ENCODE measurements at places on chromosomes 2 and 18. TPM values are rescaled to one million over a fixed set of nuclear protein-coding genes. Genes with fewer than 3 reads are reported as not detected.

DNA sequence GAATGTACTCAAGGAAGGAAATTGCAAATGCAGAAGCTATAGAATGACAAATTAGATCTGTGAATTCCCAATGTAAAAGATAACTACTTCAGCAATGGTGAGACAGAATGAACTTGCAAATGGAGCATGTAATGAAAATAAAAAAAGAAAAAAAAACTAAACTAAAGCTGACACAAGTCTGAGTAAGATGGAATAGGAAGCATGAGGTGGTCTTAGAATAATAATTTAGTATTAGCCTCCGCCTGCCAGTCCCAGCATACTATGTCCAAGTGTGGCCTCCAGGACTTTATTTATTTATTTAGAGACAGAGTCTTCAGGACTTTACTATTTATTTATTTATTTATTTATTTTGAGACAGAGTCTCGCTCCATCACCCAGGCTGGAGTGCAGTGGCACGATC lies 37.4 kb upstream of the SLC39A10 start:
- DNase-seq, result no peak

DNA sequence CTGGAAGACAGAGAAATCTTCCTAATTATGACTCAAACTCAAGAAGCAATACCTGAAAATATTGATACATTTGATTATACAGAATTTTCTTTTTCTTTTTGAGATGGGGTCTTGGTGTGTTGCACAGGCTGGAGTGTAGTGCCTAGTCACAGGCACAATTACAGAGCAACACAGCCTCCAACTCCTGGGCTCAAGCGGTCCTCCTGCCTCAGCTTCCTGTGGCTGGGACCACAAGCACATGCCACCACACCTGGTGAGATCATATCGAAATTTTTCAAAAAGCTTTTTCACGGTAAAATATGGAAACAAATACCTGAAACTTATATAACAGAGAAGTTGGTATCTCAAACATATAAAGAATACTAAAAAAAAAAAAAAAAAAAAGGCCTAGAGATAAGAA lies 27.9 kb downstream of the TGFBRAP1 start:
- no peak for DNase-seq

Gene RTP5
- polyA plus RNA-seq, result not detected

Gene ZNF532
- polyA plus RNA-seq, result 68.7 TPM

DNA sequence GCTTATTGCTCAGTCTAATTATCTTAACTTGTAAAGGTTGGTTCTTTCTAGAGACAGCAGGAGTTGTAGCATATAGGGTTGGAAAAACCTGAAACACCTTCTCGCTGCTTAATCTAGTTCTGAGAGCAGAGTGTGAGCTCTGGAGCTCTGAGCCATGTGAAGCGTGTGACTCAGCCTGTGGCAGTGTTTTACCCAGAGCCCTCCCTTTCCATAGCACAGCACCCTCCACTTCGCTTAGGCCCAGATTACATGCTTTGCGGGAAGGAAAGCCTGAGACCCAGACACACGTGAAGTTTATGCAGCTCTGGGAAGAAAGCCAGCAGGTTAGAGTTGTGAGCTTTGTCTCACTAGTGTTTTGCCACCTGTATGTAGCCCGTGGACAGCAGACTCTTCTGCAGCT lies 74.5 kb downstream of the INPP4A start:
- no peak for DNase-seq

DNA sequence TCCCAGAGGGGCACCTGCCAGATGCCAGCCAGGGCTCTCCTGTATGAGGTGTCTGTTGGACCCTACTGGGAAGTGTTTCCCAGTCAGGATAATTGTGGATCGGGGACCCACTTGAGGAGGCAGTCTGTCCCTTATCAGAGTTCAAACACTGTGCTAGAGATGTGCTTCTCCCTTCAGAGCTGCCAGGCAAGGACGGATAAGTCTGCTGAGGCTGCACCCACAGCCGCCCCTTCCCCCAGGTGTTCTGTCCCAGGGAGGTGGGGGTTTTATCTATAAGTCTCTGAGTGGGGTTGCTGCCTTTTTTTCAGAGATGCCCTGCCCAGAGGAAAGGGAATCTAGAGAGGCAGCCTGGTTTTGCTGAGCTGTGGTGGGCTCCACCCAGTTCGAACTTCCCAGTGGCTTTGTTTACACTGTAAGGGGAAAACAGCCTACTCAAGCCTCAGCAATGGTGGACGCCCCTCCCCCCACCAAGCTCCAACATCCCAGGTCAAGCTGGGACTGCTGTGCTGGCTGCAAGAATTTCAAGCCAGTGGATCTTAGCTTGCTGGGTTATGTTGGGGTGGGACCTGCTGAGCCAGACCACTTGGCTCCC lies 324.0 kb upstream of the SETBP1 start:
- DNase-seq, result no peak

- DNase-seq, result no peak
Observed at GRCh38 chr2:16466821-16467151, 198.8 kb downstream of the CYRIA start.

DNA sequence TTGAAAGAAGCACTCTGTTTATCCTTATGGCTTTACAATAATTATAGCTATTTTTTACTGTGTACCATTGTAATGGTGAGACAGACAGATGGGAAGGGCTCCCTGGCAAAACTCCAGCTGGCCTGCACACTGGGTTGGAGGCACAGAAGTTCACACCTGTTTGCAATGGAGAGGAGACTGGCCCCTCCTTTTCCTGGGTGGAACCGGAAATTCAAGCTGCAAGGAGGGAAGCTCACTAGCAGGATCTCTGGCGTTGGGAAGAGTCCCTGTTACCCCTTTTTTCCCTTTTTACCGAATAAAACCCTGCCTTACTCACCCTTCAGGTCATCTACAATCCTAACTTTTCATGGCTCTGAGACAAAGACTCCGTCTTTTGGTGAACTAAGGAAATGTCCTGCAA lies 100.3 kb upstream of the TFPI start:
- no peak for DNase-seq

Gene M1AP
- polyA plus RNA-seq, result not detected

- DNase-seq, result no peak
Observed at GRCh38 chr2:46416280-46416679, 63.1 kb upstream of the TMEM247 start.

- DNase-seq, result no peak
Observed at GRCh38 chr18:50629148-50629631, 69.3 kb downstream of the MAPK4 start.

DNA sequence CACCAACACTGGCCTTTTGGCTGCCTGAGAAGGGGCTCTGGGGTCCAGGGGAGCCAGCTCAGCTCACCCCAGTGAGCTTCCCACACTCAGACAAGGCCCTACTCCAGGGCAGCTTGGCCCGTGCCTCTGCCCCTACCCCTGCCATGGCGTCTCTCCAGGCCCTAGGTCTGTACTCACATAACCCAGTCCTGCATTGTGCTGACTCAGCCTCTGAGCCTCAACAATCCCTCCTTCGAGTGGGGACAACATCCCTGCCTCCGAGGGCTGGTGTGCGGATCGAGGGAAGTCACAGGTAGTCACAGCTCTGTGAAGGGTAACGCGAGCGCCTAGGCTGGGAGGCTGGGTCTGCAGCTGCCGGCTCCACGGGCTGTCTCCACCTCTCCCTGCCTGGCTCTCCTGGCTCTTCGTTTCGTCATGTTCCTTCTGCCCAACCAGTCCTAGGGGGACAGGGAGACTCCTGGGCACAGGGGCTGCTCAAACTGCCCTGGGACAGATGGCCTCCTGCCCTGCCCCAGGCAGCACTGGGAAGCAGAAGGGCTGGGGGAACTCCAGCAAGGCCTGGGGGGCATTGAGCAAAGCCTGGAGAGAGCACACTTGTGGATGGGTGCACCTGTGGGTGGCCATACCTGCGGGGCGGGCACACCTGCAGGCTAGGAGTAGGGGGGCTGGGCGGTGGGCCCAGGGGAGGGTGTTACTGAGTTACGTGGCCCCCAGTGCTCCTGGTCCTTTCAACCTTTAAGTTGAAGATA lies 74.6 kb downstream of the RRM2 start:
- no peak for DNase-seq

GRCh38 chr2:48589170-48589767 lies 28.4 kb upstream of the GTF2A1L start:
- DNase-seq, result peak; percentile 60

Gene MC5R
- 3.6 TPM for polyA plus RNA-seq

Gene CNDP1
- 0.40 TPM for polyA plus RNA-seq

- no peak for DNase-seq
Observed at GRCh38 chr2:134758633-134759032, 39.8 kb upstream of the TMEM163 start.

DNA sequence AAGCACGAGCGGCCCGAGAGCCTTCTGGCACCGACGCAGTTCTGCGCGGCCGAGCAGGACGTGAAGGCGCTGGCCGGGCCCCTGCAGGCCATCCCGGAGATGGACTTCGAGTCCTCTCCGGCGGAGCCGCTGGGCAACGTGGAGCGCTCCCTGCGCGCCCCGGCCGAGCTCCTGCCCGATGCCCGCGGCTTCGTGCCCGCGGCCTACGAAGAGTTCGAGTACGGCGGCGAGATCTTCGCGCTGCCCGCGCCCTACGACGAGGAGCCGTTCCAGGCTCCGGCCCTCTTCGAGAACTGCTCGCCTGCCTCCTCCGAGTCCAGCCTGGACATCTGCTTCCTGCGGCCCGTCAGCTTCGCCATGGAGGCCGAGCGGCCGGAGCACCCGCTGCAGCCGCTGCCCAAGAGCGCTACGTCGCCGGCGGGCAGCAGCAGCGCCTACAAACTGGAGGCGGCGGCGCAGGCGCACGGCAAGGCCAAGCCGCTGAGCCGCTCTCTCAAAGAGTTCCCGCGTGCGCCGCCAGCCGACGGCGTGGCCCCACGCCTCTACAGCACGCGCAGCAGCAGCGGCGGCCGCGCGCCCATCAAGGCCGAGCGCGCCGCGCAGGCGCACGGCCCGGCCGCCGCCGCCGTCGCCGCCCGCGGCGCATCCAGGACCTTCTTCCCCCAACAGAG lies 70.4 kb downstream of the ARHGEF33 start:
- peak; percentile 84 for DNase-seq

Gene CFC1
- not detected for polyA plus RNA-seq

- DNase-seq, result no peak
Observed at GRCh38 chr2:187180529-187180928, 267.5 kb downstream of the CALCRL start.

Gene WDSUB1
- 10.8 TPM for polyA plus RNA-seq

GRCh38 chr2:113067681-113068080 lies at the start of gene IL1F10:
Gene IL1F10 (plus strand): TSS chr2:113067970. CDS start chr2:113072739, 4,769 bp downstream.
- no peak for DNase-seq

DNA sequence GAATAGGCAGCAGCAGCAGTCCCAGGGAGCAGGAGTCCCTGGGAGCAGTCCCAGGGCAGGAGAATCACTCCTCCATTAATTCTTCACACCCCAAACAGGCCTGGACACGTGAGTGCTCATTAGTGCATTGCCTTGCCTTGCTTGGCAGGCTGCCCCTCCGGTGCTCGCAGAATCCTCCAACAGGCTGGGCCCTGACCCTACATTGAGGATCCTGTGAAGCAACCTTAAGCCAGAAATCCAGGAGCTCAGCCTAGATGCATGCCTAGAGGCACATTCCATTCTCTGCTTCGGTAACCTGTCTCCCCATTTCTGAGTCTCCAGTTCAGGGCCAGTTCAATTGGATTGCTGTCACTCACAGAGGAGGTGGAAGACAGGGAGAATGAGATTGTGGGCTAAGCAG lies 97.4 kb upstream of the LRATD1 start:
- no peak for DNase-seq

Gene CNTNAP5
- 0.19 TPM for polyA plus RNA-seq

DNA sequence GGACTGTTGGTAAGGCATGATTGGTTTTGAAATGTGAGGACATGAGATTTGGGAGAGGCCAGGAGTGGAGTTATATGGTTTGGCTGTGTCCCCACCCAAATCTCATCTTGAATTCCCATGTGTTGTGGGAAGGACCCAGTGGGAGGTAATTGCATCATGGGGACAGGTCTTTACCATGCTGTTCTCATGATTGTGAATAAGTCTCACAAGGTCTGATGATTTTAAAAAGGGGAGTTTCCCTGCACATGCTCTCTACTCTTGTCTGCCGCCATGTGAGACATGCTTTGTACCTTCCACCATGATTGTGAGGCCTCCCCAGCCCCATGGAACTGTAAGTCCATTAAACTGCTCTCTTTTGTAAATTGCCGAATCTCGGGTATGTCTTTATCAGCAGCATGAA lies 5.4 kb downstream of the CMPK2 start:
- DNase-seq, result no peak

GRCh38 chr2:129330504-129330903 lies 649.0 kb upstream of the RAB6C start:
- DNase-seq, result no peak

Gene SLC5A7
- polyA plus RNA-seq, result 0.20 TPM

DNA sequence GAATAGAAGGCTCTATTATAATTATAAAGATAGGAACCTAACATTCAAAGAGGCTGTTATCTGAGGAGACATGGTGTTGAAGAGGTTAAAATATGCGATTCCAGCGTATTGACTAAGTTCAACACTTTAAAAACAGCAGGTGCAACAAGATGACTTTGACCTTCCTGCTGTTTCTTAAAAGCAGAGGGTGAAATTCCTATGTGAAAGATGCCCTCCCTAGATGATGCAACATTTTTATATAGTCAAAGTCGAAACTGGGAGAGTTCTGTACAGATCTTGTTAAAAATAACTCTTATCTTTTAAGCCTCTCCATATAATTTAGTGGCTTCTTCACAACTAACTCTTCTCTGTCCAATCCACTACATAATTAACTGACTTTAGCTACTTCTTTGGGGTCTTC lies 4.4 kb upstream of the ACKR3 start:
- DNase-seq, result no peak

DNA sequence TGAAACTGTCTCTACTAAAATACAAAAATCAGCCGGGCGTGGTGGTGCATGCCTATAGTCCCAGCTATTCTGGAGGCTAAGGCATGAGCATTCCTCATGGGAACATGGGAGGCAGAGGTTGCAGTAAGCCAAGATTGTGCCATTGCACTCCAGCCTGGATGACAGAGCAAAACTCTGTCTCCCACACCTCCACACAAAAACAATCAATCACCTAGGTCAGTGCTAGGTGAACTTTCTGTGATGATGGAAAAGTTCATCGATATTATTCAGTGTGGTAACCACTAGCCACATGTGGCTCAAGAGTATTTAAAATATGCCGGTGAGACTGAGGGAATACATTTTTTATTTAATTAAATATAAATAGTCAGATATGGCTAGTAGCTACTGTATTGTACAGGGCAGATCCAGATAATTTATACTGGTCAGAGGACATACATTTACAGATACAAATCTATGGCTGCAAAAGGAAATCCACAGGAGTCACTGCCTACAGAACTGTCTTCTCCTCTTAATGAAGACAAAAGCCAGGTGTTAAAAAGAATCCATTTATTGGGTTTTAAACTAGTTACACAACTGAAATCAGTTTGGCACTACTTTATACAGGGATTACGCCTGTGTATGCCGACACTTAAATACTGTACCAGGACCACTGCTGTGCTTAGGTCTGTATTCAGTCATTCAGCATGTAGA lies 3.9 kb upstream of the GPR75 start:
- DNase-seq, result no peak

- no peak for DNase-seq
Observed at GRCh38 chr2:223952280-223952968, 4.8 kb upstream of the MRPL44 start.

- no peak for DNase-seq
Observed at GRCh38 chr2:155815851-155816250, 516.7 kb downstream of the NR4A2 start.

GRCh38 chr18:76484749-76485387 lies 10.2 kb downstream of the ZNF516 start:
- no peak for DNase-seq

Gene ANKRD62
- not detected for polyA plus RNA-seq

- DNase-seq, result no peak
Observed at GRCh38 chr2:48982887-48983435, 171.4 kb downstream of the FSHR start.

Data from muscle of arm (tissue), 14 donors.